ENCODE measurements at places on chromosomes 12 and 14.

GRCh38 chr12:121300083-121300819 is 3.7 kb upstream of the CAMKK2 start:
- H3K27me3 ChIP-seq: no peaks in the 10 kb centered on the region
- H3K4me3 ChIP-seq: no peak overlapping the region
- H3K36me3 ChIP-seq: no peaks in the 10 kb centered on the region
- no peak overlapping the region for H3K27ac ChIP-seq
- no peak for DNase-seq

DNA sequence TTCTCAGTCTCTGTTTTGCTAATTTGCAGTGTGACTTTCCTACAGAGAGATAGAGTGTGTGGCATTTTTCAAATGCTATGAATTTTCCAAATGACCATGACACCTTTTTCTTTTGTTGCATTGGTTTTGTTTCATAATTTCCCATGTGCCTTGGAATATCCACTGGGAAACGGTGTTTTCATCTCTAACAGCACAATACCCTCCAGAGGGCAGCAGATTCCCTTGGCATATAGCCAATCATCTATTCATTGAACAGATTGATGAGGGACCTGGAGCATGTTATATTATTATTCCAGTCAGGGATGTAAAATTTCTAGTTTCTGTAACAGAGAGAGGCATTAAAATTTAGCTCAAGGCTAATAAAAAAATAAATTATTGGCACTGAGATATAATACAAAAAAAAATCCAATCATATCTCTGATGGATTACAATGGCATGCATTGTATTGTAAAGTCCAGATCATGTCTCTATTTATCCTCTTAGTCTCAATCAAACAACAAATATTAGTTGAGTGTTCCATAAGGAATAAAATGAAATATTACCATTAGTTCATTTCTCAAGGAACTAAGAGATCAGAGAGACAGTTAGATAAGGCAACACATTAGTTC is 29.6 kb upstream of the NTN4 start:
- H3K4me1 ChIP-seq: no peaks in the 10 kb centered on the region
- no peaks in the 10 kb centered on the region for H3K36me3 ChIP-seq
- no peak overlapping the region for H3K4me3 ChIP-seq
- no peak overlapping the region for H3K27ac ChIP-seq
- no peak for DNase-seq

DNA sequence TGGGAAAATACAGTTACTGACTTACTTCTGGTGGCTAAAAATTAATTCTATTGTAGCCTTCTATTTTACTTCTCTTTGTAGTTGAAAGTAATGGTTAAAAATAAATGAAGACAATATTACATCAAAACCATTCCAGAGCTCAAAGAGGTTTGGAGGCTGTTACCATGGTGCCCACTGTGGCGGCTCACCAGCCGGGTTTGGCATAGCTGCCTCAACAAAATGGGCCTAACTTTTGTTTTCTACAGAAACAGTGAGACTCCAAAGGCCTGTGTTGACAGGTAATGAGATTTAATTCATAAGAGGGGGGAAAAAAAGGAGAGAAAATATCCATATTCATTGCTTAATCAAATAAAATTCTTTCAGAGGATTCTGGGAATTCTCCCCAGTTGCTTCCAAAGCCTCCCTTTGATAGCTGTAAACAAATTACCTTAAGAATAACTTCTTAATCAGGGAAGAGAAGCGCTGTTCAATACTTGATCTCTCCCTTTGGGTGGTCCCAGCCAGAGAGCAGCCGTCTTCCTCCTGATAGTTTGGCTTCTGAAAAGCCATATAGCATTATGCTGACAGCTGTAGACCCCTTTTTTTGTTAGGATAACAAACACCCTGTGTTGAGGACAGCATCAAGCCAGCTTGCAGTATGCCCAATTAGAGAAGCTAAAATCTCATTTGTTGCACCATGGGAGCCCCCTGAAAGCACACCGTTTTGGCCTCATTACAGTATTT is 266.8 kb downstream of the NEDD1 start:
- no peak overlapping the region for H3K27ac ChIP-seq
- no peaks in the 10 kb centered on the region for H3K36me3 ChIP-seq
- H3K4me3 ChIP-seq: no peak overlapping the region
- H3K27me3 ChIP-seq: no peaks in the 10 kb centered on the region

DNA sequence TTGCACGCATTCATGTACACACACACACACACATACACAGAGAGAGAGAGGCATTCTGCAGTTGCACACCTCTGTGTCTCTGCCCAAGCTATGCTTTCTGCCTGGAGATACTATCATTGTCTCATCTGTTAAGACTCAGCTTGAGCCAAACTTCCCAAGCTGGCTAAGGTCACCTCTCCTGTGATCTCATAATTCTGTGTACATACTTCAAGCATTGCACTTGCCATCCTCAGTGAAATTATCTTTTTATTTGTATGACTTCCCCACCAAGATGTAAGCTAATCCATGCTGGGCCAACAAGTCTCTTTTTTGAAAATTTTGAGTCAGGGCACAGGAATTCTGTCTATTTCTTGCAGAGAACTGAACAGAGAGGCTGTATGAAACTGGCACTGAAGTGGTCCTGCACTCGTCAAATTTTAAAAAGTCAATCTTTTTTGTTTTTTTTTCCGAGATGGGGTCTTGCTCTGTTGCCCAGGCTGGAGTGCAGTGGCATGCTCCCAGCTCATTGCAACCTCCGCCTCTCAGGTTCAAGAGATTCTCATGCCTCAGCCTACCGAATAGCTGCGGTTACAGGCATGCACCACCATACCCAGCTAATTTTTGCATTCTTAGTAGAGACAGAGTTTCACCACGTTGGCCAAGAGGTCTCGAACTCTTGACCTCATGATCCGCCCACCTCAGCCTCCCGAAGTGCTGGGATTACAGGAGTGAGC is 44.3 kb downstream of the TMTC1 start:
- H3K4me3 ChIP-seq: no peak overlapping the region
- H3K27me3 ChIP-seq: no peaks in the 10 kb centered on the region
- H3K4me1 ChIP-seq: no peaks in the 10 kb centered on the region

- H3K27ac ChIP-seq: no peak overlapping the region
- no peaks in the 10 kb centered on the region for H3K27me3 ChIP-seq
- DNase-seq: no peak
- H3K4me3 ChIP-seq: no peak overlapping the region
- H3K4me1 ChIP-seq: 0 out of 2 replicates have a peak, but pooled peaks cover 7% of the 10 kb centered on the region
These were observed 99.4 kb downstream of the EPS8 start for GRCh38 chr12:15689751-15690191.

DNA sequence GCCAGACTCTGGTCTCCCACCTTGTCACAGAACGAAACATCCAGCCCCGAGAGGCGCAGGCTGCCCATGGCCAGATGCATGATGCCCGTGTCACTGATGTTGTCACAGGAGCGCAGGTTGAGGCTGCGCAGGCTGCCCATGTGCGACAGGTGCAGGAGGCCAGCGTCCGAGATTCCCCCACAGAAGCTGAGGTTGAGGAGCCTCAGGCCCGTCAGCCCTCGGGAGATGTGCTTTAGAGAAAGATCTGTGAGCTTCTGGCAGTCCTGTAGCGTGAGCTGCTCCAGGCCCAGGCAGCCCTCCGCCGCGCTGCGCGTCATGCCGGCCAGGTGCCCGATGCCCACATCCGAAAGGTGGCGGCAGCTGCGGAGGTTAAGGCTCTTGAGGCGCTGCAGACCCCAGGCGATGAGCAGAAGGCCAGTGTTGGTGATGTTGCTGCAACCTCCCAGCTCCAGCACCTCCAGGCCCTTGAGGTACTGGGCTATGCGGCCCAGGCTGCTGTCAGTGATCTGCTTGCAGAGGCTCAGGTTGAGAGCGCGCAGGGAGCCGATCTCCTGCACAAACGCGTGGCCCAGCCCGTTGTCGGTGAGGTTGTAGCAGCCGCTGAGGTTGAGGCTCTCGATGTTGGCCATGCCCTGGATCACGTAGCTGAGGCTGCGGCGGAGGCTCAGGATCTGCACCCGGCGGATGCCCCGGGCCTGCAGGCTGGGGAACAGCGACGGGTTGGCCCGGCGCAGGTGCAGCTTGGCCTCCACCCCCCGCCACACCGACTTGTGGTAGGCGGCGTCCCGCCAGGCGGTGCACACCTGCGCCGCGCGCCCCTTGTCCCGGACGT is 991 bp downstream of the FBXL14 start:
- H3K27ac ChIP-seq: peak overlapping the region; percentile 22
- no peak for DNase-seq
- H3K27me3 ChIP-seq: no peaks in the 10 kb centered on the region
- H3K36me3 ChIP-seq: no peaks in the 10 kb centered on the region
- peak overlapping the region; percentile 97 for H3K4me3 ChIP-seq

DNA sequence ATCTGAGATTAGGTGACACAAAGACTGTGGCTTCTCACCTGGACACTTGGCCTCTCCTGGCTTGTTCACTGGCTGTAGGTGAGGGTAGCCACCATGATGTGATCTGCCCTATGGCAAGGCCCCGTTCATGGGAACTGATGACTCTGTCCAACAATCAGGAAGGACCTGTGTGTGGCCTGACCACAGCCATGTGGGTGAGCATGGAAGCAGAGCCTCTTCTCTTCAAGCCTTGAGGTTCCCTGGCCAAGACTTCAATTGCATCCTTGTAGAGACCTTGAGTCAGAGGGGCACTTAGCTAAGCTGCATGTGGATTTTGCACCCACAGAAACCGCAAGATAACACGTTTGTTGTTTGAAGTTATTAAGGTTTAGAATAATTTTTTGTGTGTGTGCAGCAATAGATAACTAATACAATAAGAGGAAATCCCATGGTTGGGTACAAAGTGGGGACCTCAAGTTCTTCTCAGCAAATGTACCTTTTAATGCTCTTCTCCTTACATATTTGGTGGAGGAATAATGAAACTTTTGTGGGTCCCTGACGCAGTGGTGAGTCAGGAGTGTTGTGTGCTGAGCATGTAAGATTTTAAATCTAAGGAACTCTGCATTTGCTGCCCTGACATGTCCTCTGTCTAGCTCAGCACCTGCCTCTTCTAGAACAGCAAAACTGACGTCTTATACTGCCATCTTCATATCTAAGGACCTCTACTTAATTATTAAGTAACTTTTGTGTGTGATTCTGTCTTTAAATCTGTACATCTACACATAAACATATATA is 27.5 kb upstream of the PLEKHG7 start:
- no peaks in the 10 kb centered on the region for H3K36me3 ChIP-seq
- no peaks in the 10 kb centered on the region for H3K4me1 ChIP-seq
- DNase-seq: no peak
- no peaks in the 10 kb centered on the region for H3K27me3 ChIP-seq
- no peak overlapping the region for H3K4me3 ChIP-seq
- H3K27ac ChIP-seq: no peak overlapping the region

- no peaks in the 10 kb centered on the region for H3K27me3 ChIP-seq
- H3K4me3 ChIP-seq: no peak overlapping the region
- H3K27ac ChIP-seq: no peak overlapping the region
- H3K36me3 ChIP-seq: no peaks in the 10 kb centered on the region
- DNase-seq: no peak
- H3K4me1 ChIP-seq: no peaks in the 10 kb centered on the region
These were observed 64.9 kb upstream of the LMNTD1 start for GRCh38 chr12:25617991-25618390.

- peaks cover 21% of the 10 kb centered on the region for H3K4me1 ChIP-seq
- no peaks in the 10 kb centered on the region for H3K27me3 ChIP-seq
- DNase-seq: no peak
- H3K27ac ChIP-seq: no peak overlapping the region
- H3K36me3 ChIP-seq: no peaks in the 10 kb centered on the region
These were observed 4.8 kb downstream of the IFNG-AS1 start for GRCh38 chr12:67994046-67994445.

- H3K36me3 ChIP-seq: peaks cover 8% of the 10 kb centered on the region
- H3K27ac ChIP-seq: peak overlapping the region; percentile 89
- peaks cover 40% of the 10 kb centered on the region for H3K4me1 ChIP-seq
- H3K4me3 ChIP-seq: no peak overlapping the region
These were observed 1.1 kb upstream of the TRAF3 start for GRCh38 chr14:102775855-102776760.
